ENCODE measurements at places on chromosomes 5 and 9.

- no peak for DNase-seq
Observed at GRCh38 chr9:27844797-27845196, 271.5 kb upstream of the C9orf72 start.

DNA sequence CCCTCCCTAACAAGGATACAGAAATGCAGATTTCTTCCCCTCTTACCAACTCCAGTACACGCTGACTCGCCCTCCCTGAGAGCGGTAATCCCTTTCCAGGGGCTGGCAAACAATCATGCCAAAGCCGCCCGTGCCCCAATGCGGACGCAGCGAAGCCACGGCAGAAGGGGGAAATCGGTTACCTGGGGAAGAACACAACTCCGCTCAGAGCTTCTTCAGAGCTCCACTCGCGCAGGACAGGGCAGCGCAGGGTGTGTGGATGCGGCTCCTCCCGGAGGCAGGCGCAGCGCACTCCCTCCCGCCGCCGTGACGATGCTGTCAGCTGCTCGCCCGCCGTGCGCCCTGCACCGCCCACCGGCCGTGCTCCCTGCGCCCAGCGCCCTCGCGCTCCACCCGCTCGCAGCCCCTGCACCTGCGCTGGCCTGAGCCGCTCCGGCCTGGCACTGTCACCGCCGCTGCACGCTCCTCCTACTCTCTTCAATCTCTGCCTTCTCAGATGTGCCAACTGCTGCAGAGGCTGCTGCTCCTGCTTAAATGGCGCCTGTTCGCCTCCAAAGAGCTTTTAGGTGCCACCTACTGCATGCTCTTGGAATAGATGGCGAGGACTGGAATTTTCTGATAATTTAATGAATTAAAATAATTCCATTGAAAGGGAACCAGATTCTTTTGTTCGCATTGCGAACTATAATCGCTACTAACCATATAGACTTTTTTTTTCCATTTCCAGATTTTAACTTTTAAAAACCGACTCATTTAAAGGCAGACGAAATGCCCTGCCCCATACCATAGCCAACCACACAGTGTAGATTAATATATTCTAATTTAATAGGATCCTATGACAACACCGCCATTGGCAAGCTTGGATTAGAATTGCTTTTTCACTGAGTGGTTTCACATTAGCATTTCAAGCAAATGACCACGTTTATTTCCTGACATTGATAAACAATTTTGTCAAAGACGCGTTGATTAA, at the start of gene DIRAS2:
Gene DIRAS2 (minus strand): TSS at position 255 of the 970 bp plus-strand sequence. CDS start 28,997 bp downstream, outside the sequence.
- no peak for DNase-seq

GRCh38 chr9:127919253-127919815, 2.5 kb upstream of the ST6GALNAC4 start:
- no peak for DNase-seq

- no peak for DNase-seq
Observed at GRCh38 chr9:122286764-122287163, 22.1 kb downstream of the MRRF start.

DNA sequence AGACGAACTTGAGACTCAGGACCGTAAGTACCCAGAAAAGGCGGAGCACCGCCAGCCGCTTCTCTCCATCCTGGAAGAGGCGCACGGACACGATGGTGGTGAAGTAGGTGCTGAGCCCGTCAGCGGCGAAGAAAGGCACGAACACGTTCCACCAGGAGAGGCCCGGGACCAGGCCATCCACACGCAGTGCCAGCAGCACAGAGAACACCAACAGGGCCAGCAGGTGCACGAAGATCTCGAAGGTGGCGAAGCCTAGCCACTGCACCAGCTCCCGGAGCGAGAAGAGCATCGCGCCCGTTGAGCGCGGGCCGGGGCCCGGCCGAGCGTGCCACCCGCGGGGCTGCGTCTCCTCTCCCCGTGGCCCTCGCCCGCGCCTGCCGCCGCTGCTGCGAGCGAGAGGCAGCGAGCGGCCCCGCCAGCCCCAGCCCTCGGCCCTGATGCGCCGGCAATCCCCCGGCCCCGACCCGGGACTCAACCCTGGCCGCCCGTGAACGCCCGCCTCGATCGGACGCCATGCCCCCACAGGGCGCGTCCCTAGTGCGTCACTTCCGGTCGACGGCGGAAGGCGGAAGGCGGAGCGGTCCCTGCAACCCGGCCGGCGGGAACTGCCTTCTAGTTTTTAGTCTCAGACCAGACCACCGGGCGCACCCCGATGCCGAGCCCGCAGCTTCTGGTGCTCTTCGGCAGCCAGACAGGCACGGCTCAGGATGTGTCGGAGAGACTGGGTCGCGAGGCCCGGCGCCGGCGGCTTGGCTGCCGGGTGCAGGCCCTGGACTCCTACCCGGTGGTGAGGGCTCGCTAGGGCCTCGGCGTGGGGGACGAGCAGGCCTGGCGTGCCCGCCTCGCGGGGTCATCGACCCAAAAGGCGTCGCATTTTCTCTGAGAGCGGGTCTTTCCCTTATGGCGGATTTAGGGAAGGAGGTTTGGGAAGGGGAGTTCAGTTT, at the start of the genes NDOR1 and TMEM203:
Gene NDOR1 (plus strand): TSS at position 575 of the 944 bp plus-strand sequence. CDS start 78 bp downstream, at position 653.
Gene TMEM203 (minus strand): TSS at position 523 of the 944 bp plus-strand sequence. CDS start 234 bp downstream, at position 289.
- peak; percentile 95 for DNase-seq

DNA sequence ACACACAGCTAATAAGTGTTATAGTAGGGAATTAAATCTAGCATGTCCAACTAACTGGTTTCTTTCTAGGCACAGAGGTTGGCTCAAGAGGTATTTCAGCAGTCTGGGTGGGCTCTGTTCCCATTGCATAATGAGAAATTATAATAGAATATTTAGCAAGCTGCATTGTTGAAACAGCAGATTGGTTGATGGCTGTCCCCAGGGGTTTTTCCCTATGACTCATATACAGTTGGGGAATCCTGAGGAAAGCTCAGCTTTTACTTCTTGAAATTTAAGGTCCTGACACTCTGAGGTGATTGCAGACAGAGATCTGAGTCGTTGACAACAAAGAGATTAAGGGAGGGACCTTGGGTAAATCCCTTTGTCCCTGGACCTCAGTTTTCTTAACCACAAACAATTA, 38.3 kb upstream of the TNFSF8 start:
- DNase-seq = no peak

GRCh38 chr9:91676046-91676445, 252.4 kb upstream of the NFIL3 start:
- DNase-seq = no peak

GRCh38 chr5:6494939-6495338, 46.3 kb downstream of the UBE2QL1 start:
- DNase-seq = no peak

- no peak for DNase-seq
Observed at GRCh38 chr9:126724226-126724625, 80.6 kb upstream of the ZBTB43 start.

- no peak for DNase-seq
Observed at GRCh38 chr5:181204113-181204825, 727 bp downstream of the TRIM7 start.

GRCh38 chr9:81125446-81126092, 563.8 kb downstream of the TLE1 start:
- no peak for DNase-seq

- DNase-seq = no peak
Observed at GRCh38 chr5:56310711-56311204, 77.6 kb upstream of the ANKRD55 start.

DNA sequence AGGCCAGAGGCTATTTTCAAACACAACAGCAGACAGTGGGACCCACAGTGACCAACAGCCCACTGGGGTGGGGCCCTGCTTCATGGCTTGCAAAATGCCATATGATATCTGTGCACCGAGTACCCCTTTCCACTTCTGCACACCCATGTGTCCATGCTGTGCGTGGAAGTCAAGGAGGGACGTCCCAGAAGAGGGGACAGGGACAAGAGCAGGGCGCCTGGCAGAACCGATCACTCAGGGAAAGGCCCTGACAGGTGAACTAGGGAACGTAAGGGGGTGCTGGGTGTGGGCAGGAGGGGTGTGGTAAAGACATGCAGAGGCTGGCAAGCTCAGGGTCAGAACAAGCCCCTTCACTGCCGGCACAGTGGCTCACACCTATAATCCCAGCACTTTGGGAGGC, 7.6 kb upstream of the TTLL11 start:
- no peak for DNase-seq

- DNase-seq = no peak
Observed at GRCh38 chr5:124780011-124780410, 33.6 kb upstream of the ZNF608 start.

DNA sequence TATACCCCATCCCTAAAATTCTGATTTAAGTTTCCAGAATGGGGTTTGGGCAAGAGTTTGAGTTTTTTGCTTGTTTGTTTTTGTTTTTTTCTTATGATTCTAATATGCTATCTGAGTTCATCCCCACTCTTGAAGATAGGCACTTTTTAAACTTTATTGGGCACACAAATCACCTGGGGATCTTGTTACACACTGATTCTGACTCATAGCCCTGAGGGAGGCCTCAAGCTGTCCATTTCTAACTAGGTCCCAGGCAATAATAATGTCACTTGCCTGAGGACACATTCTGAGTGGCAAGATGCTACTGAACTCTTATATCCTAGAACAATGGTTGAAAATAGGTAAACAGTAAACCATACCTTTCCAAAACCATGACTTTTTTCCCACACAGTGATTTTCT, 22.8 kb upstream of the ABLIM3 start:
- DNase-seq = no peak

GRCh38 chr5:166086568-166086967, 2204.9 kb upstream of the WWC1 start:
- DNase-seq = no peak

DNA sequence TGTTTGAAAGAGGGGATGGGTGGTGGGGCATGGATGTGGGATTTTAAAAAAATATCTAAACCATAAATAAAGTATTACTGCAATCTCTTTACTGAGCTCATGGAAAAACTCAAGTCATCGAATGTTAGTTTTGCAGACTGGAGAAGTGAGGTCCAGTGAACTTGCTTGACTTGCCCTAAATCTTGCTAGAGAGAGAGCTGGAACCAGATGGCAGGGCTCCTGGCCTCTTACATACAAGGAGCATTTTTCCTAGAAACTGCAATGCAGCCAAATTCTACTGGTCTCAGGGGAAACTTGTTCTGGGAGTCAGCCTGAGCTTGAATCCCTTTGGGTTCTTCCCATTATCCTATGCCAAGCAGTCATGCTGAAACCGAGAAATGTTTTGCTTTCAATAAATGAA, 2.9 kb upstream of the TGFBI start:
- DNase-seq = no peak

DNA sequence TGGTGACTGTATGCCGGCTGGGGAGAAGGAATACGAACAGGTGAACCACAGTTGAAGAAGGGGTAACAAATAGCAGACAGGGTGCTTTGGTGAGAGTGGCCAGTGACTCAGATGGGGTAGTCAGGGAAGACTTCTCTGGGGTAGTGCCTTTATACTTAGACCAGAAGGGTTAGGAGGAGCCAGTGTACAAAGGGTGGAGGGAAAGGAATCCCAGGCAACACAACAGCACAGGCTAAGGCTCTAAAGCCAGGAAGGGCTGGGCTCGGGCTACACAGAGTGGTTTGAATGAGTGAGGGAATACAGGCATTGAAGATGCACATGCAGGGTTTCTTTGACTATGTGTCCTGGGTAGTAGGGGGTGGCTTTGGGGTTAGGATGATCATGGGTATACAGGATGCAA, 70.6 kb upstream of the CXCL14 start:
- DNase-seq = no peak

DNA sequence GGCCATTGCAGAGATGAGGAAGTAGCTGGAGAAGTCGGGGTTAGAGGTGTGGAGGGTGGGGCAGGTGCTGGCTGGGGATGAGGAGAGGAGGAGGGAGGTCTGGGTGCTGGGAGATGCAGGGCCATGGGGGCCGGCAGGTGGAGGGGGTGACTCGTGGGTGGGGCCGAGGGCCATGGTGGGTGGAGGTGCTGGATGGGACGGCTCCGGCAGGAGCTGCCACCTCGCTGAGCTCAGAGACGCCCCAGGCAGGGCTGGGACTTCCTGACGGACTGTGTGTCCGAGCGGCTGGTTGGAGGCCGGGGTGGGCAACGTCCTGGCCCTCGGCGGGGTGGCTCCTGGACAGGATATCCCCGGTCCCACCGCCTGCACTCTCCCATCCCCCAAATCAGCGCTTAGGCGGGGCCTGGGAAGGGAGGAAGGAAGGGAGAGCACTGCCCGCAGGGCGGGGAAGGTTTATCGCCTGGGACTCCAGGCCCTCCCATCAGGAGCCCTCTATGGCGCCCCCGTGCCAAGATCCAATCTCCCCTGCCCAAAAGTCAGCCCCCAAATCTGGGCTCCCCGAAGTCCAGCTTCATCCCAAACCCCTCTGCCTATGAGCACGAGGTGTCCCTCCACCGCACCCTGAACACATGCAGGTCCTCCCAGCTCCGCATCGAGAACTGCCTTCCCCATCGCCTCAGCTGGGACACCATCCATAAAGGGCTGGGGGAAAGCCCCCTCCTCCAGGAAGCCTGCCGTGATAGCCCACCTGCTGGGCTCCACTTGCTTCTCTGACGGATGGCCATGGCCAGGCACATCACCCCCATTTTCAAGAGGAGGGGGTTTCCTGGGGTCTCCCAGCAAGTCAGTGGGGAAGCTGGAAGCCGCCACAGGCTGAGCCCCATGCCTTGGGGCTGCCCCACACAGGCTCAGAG, 58.3 kb upstream of the NOTCH1 start:
- DNase-seq = no peak

DNA sequence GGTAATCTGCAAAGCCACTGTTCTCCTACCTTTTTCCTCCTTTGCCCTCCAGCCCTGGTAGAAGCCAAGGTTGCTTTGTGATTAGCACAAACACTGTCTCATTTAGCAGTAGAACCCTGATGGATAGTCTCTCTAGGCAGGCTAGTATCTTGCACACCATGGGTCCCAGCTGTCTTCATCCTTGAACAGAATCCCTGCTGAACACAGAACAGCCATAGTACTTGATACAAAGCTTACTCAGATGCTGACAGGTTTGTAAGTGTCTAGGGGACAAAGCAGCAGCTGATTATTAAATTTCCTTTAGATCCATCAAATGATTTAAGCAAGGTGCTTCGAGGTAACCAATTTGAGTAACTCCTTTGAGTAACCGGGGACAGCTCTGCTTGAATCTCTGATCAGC, 163.7 kb upstream of the PPP1R2B start:
- DNase-seq = no peak

DNA sequence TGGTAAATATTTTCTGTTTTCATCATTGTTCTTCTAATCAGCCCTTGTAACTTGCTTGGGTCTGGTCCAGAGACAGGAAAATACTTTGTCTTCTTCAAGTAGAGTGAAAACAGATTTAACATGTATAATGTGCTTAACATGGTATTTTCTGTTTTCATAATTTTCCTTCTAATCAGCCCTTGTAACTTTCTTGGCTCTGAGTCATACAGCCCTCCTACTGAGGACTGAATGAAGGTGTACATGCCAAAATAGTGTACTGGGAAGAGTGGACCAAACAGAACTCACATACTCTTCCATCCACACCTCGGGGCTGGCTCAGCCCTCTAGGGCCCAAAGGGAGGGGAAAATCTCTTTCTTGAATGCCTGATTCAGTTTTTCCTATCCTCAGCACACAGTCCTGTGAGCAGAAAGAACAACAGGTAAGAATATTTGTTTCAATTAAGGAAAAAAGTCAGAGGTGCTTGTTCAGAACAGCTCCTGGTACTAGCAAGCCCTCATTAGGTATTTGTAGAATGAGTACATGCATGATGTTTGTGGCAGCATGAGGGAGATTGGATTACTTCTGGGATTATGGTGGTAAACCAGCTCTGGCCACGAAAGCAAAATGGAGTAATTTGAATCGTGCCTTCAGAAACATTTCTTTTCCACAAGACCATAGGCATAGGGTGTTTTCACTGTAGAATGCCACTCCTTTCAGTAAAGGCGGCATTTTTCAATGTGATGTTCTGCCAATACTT, 24.2 kb upstream of the MACIR start:
- DNase-seq = no peak

Measured in activated CD4-positive, CD25-positive, alpha-beta regulatory T cell treated with anti-CD3 and anti-CD28 coated beads, Interleukin-2, amount 50 U/mL, for 16 hours (primary cell).